ENCODE measurements at places on chromosomes 7 and 10.

DNA sequence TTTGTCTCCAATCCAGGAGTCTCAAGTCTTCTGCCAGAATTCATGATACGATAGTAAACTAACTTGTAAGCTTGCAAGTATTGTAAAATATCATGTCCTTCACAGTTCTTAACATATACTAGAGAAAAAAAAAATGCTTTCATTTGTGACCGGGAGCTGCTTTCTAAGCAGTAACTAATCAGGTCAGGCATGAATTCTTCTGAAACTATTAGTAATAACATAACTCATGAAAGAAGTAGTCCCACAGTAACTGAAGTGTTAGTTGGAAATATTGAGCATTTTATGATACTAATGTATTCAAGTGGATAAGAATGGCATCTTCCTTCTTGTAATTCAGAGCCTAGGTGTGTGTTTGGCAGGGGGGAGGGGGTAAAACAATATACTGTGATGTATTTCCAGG is 665.6 kb downstream of the DNAJB9 start:
- no peak for DNase-seq

GRCh38 chr7:70193514-70193913 is 595.2 kb downstream of the AUTS2 start:
- peak; percentile 16 for DNase-seq

- DNase-seq, result no peak
Observed at GRCh38 chr7:16223963-16224707, 197.2 kb downstream of the CRPPA start.

- no peak for DNase-seq
Observed at GRCh38 chr7:17530244-17530643, 231.8 kb downstream of the AHR start.

GRCh38 chr10:43138757-43139241 is 554 bp downstream of the CSGALNACT2 start:
- peak; percentile 20 for DNase-seq

GRCh38 chr7:71752171-71752935 is 620.4 kb downstream of the GALNT17 start:
- DNase-seq, result peak; percentile 4

DNA sequence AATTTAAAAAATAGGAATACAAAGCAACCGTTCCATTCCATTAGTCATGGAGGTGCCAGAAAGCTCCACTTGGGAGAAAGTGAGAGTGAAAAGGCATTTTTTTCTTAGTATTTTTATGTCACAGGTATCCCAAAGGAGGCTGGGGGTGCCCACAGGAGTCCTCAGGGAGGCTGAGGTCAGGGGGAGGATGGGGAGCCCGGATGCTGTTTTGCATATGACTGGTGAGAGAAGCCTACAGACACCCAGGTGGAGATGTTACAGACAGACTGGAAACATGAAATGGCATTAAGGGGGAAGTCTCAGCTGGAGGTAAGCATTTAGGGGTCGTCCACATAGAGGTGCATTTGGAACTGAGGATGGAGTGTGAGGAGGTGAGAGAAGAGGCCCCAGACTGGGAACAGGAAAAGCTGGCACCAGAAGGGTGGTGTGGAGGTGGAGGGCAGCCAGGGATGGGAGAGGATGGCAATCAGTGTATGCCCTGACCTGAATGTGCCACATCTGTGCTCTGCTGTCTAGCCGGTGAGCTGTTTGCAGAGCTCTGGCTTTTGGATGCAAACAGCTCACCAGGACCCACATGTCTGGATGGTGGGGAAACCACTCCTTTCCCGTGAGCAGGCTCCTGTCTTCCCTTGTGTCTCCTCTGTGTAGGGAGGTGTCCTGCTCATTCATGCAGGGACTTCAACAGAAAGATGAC is 101.1 kb downstream of the RAMP3 start:
- no peak for DNase-seq

All from NCI-H1694 (cell line).